ENCODE measurements at places on chromosomes 16 and 17.

GRCh38 chr17:41456204-41456603 is 11.0 kb downstream of the KRT32 start:
- peak; percentile 61 for DNase-seq

DNA sequence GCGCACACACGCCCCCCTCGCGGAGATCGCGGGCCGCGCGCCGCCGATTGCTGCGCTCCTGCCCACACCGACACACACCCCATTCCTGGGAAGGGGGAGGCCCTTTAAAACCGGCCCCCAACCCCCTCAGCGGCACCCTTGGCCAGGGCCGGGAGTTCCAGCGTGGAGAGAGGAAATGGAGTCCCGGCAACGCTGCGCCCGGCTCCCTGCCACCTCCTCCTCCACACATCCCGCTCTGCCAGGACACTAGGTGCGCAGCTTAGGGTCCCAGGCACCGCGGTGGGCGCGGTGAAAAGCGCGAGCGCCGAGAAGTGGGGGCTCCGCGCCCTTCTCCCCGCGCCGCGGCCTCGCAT is 397 bp downstream of the CDC42EP4 start:
- DNase-seq: no peak

DNA sequence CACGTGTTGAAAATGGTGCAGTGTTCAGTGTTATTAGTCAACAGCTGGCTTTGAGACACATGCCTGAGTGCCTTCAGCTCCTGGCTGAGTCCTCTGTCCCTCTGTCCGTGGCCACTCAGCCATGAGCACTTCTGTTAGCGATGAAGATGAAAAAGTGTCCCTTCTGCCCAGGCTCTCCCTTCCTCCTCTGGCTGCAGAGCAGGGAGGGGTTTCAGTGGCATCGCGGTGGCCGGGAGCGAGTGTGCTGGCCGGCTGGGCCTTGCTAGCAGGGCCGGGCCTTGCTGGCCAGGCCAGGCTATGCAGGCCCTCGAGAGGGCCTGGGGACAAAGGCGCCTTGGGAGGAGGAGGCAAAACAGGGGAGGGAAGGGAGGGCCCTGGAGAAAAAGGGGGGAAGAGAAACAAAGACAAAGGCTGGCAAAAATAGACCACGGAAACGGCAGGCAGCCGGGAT is 47.7 kb downstream of the CMIP start:
- no peak for DNase-seq

GRCh38 chr16:85750146-85750826 is 610 bp downstream of the C16orf74 start:
- DNase-seq: peak; percentile 55

DNA sequence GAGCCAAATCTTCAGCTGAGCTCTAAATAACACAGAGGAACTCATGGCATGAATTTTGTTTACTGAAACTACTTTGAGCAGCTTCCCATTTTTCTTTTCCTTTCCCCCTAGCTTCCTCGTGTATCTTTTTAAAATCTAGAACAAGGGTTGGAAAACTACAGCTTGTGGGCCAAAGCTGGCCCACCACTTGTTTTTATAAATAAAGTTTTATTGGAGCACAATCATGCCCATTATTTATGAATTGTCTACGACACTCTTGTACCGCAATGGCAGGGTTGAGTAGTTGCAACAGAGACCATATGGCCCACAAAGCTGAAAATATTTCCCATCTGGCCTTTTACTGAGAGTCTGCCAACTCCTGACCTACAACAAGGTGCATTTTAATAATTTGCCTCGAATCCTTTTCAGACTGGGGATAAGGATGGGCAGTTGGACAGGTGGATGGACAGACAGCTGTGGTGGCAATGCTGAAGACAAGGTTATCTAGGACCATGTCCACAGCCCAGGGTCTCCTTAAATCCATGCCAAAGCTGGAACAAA is 87.7 kb downstream of the RMI2 start:
- DNase-seq: no peak

GRCh38 chr17:58375811-58376210 is 23.8 kb upstream of the SUPT4H1 start:
- DNase-seq: peak; percentile 57

DNA sequence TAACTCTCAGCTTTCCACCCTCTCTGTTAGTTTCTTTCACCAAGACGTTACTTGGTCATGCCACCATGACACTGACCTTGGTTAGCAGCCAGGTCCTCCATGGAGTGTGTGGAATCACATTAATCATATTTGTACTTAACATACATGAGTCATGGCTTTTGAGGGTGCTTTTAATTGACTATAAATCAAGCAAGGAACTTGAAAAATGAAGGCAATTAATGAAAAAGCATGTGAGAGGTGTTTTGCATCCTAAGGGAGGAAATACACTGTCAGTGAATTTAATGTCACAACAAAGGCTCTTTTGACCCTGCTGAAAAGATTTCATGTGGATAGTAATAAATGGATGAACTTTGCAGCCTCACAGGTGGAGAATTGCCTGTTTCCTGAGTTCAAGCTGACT is 240.7 kb downstream of the CDH13 start:
- no peak for DNase-seq

- DNase-seq: peak; percentile 93
Observed at GRCh38 chr17:7208027-7208571, 11.5 kb downstream of the DLG4 start.

DNA sequence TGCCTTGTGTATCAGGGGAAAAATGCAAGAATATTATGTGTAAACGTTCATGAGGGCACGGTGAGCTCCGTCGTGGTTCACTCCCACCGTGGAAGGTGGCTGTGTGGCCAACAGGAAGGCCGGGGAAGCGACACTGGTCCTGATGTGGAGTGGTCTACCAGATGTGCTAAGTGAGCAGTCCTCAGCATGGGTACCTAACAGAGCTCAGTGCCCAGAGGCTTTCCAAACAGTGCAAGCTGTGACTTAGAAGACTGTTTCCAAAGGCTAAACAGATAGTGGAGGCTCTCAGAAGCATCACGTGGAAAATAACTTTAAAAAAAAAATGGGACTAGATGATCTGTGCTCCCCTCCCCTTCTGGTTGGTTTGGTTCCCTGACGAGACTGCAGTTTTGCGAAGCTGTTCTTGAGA is 199.3 kb upstream of the CHMP6 start:
- peak; percentile 21 for DNase-seq
